Dermis blood vessel endothelial cell (primary cell): ENCODE measurements at places on chromosomes 1 and 21. TPM values are rescaled to one million over a fixed set of nuclear protein-coding genes. Genes with fewer than 3 reads are reported as not detected.

Gene S100A14
- 0.42 and 0.68 TPM in 2 replicates for total RNA-seq

Gene WNT9A
- 1.8 and 2.9 TPM in 2 replicates for total RNA-seq

Gene GBP4
- 13.9 and 25.4 TPM in 2 replicates for total RNA-seq

Gene TCP10L
- total RNA-seq, result 0.09 and 0.68 TPM in 2 replicates
